ENCODE measurements at places on chromosomes 7 and 10.

GRCh38 chr7:13882051-13882450 is 107.4 kb downstream of the ETV1 start:
- DNase-seq: no peak

- no peak for DNase-seq
Observed at GRCh38 chr7:14896461-14896860, 6.1 kb downstream of the DGKB start.

- DNase-seq: no peak
Observed at GRCh38 chr10:119737823-119738222, 12.0 kb downstream of the INPP5F start.

DNA sequence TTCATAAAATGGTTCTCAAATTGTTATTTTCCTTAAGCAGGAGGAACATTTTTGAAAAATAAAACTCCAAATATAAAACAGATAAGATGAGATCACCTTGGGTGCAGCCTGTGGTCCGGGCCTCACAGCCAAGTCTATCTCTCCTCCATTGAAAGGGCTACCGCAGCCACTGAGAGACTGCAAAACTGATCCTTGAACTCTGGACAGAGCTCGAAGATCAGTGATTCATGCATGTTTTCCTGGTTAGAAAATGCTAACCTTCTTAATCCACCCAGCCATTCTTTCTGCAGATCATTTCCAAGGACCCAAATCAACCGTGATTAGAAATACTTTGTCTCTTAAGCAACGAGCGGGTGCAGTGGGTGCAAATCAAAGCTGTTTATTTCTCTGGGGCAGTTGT is 378.8 kb downstream of the PLXDC2 start:
- DNase-seq: no peak

DNA sequence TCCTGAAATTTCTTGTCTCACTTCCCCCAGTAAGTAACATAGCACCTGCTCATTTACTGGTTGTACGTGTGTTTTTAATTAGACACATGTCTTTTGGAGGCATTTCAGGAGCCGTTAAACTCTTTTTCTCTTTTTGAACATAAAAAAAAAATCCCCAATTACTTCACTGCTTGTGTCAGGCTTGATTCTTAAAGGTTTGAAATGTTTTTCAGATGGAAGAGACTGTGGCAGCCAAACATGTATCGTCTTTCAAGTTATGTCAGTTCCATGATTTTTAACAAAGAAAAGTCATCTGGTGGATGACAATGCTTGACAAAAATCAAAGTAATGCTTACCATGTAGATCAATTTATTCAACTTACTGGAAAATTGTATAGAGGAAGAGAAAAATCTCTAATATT is 585.8 kb downstream of the GATA3 start:
- DNase-seq: no peak

DNA sequence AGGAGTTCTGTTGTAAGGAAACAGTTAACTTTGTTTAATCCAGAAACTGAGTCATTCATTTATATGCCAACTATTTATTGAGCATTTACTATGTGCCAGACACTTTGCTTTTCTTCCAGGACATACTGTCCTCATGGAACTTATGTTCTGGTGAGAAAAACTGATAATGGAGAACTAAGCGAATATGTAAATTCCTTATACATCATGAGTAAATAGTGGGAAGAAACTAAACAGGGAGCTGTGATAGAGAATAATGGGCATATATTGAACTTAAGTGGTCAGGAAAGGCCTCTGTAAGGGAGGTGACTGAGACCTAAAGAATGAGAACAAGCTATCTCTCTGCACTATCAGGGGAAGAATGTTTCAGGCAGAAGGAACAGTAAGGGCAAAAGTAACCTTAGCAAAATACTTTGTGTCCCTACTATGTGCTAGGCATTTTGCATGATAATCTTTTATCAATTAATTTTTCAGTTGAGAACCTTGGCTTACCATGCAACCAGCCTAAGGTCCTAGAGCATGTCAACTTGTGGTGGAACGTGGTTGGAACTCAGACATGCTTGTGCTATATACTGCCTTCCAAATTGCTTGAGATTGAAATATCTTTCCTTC is 45.4 kb downstream of the ST7 start:
- no peak for DNase-seq

DNA sequence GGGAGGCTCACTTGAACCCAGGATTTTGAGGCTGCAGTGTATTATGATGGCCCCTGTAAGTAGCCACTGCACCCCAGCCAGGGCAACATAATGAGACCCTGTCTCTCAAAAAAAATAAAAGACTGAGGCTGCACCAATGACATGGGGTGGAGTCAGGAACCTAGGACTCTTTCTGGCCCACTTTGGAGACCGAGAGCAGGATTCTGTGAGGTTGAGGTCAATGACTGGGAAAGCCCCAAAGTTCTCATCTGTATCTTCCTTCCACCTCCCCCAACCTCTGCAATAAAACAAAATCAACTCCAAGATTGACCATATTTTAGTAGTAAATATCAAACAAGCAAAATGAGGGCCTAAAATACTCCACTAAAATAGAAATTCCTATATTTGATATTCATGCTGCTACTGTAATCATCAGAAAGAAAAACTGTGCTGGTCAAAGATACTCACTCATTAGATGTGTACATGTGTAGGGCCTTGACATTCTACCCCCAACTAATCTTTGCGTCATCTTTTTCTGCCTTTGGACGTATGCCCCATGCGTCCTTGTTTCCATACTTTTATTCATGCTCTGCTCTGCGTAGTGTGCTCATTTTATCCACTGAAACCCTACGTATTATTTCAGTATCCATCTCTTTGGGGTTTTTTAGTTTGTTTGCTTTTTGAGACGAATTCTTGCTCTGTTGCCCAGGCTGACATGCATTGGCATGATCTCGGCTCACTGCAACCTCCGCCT is 23.8 kb downstream of the WBP1L start:
- DNase-seq: no peak

GRCh38 chr10:35448687-35449662 is 112.7 kb downstream of the CCNY start:
- no peak for DNase-seq

DNA sequence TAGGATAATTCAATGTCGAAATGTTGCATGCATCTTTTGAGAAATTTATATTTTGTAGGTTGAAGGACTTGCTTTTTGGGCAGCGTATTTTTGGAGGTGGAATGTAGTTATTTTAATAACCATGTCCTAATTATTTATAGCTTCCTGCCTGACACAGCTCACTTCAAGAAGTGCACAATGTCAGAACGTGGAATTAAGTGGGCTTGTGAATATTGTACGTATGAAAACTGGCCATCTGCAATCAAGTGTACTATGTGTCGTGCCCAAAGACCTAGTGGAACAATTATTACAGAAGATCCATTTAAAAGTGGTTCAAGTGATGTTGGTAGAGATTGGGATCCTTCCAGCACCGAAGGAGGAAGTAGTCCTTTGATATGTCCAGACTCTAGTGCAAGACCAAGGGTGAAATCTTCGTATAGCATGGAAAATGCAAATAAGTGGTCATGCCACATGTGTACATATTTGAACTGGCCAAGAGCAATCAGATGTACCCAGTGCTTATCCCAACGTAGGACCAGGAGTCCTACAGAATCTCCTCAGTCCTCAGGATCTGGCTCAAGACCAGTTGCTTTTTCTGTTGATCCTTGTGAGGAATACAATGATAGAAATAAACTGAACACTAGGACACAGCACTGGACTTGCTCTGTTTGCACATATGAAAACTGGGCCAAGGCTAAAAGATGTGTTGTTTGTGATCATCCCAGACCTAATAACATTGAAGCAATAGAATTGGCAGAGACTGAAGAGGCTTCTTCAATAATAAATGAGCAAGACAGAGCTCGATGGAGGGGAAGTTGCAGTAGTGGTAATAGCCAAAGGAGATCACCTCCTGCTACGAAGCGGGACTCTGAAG is 620 bp downstream of the ZRANB1 start:
- no peak for DNase-seq

- no peak for DNase-seq
Observed at GRCh38 chr10:57955076-57955475, 312.6 kb downstream of the IPMK start.

- DNase-seq: no peak
Observed at GRCh38 chr10:77374189-77374656, 263.4 kb downstream of the KCNMA1 start.

- DNase-seq: no peak
Observed at GRCh38 chr10:5566614-5567013, 41.9 kb downstream of the CALML3 start.

GRCh38 chr7:32018845-32019578 is 51.2 kb downstream of the PDE1C start:
- DNase-seq: no peak

DNA sequence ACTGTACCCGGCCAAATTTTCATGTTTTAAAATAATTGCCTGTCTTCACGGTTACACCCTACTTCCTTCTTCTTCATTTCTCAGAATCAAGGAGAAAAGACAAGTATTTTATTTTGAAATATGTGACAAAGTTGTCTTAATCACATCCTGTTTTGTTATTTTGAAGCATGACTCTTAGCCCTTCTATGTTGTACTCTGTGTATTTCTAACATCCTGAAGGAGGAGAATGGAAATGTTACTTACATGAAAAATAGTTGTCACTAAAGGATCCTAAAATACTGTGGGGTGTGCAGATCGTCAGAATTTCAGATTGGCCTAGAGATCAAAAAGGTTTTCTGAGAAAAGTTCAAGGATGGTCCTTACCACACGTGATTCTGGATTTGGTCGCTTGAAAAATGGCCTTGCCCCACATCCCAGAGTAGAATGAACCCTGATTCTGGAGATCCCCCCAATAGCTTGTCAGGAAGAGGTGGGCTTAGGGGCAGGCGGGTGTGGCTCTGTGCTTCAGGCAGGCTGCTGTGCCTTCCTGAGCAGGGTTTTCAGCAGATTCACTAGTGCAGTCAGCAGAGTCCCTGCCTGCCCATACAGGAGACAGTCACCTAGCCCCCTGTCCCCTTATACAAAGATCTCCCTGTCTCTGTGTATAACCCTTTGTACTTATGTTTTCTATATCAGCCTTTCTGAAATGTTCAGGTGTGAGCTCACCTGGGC is 8.6 kb downstream of the UPP1 start:
- no peak for DNase-seq

- no peak for DNase-seq
Observed at GRCh38 chr7:7517754-7518153, 17.9 kb downstream of the COL28A1 start.

DNA sequence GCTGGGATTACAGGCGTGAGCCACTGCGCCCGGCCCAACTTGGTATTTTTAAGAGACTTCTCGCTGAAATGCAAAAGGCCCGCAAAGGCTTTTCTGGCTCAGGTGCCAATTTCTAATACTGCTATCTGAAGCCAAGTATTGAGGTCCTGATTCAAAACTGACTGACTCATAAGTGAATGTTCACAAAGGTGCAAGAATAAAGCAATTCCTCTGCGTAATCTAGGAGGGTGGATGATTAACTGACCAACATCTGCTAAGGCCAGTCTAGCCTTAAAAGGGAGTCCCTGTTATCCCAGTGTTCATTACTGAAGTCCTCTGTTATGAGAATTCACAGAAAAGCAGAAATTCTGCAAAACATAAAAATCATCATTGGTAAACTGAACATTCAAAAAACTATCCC is 111.4 kb downstream of the SRPK2 start:
- no peak for DNase-seq

GRCh38 chr10:104441329-104442000 is 87.8 kb downstream of the CFAP58 start:
- DNase-seq: no peak

- no peak for DNase-seq
Observed at GRCh38 chr7:36216063-36216684, 63.1 kb downstream of the EEPD1 start.

- DNase-seq: no peak
Observed at GRCh38 chr10:4561296-4561695, 264.7 kb upstream of the AKR1E2 start.

- no peak for DNase-seq
Observed at GRCh38 chr7:47328392-47329319, 253.3 kb downstream of the TNS3 start.

- no peak for DNase-seq
Observed at GRCh38 chr10:125344573-125345171, 184.3 kb upstream of the CTBP2 start.

GRCh38 chr10:86312701-86313270 is 53.8 kb downstream of the GRID1 start:
- no peak for DNase-seq

- DNase-seq: no peak
Observed at GRCh38 chr7:45027774-45028114, 27.7 kb downstream of the CCM2 start.

GRCh38 chr10:28445516-28445915 is 87.4 kb upstream of the WAC start:
- no peak for DNase-seq

DNA sequence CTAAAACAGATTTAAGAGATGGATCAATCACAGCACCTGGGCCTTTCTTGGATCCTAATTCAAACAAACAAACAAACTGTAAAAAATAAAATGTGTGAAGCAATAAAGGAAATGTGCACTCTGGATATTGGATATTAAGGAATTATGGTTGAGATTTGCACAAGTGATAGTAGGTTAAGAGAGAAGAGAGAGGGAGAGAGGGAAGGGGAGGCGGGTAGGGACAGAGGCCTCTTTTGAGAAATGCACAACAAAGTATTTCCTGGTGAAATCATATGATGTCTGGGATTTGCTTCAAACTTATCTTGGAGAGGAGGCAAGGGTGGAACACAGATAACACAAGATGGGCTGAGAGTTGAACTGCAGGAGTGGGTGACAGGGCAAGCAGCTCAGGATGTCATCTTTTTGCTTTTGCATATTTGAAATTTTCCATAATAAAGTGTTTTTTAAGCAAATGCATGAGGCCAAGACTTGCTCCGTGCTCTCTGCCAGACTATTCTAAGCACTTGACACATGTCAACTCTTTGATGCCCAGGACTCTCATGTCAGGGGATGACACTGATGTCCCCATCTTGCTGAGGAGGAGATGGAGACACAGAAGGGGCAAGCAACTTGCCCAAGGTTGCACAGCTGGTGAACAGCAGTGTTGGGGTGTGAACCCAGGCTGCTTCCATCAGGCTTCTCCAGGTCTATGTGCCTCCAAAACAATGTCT is 9.1 kb upstream of the AEBP1 start:
- DNase-seq: no peak

GRCh38 chr10:99337311-99337811 is 8.2 kb downstream of the CNNM1 start:
- no peak for DNase-seq

DNA sequence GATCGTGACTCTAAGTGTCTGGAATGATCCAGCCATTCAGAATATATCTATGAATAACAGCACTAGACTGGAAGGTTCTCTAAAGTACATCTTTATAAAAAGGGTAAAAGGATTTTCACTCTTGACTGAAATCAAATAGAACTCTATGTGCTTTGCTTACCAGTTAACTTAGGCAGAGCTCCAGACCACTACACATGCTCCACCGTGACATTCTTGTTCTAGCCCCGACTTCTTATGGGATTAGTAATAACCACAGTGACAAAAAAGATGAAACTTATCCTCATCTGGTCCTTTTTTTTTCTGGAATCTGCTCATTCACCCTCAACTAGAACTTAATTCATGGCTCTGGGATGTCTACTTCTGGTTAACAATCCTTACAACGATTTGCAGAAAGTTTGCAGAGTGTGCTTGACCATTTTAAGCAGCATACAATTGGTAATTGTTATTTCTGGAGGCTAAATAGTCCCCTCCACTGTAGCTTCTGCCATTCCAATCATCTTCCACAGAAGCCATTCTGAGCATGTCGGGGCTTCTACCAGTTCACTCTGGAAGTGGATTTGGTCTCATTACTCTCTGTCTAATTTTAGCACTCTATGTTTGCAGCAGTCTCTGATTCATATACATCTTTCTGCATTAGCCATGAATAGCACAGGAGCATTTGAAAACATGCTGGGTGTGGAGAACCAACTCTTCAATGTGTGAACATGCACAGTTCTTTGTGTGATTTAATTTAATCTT is 163.7 kb upstream of the CDC14C start:
- DNase-seq: no peak

- DNase-seq: no peak
Observed at GRCh38 chr10:12503311-12503710, 154.0 kb downstream of the CAMK1D start.

Measured in activated gamma-delta T cell treated with anti-CD3 and anti-CD28 coated beads, Interleukin-2, amount 50 U/mL, for 16 hours (primary cell).